Daoy (cell line): ENCODE measurements at places on chromosomes 7 and 10. TPM values are rescaled to one million over a fixed set of nuclear protein-coding genes. Genes with fewer than 3 reads are reported as not detected.

- DNase-seq, result no peak
These were observed 6.0 kb upstream of the ZDHHC4 start for GRCh38 chr7:6571160-6571779.

The TES gene
- 7.6 and 18.5 TPM in 2 replicates for total RNA-seq

DNA sequence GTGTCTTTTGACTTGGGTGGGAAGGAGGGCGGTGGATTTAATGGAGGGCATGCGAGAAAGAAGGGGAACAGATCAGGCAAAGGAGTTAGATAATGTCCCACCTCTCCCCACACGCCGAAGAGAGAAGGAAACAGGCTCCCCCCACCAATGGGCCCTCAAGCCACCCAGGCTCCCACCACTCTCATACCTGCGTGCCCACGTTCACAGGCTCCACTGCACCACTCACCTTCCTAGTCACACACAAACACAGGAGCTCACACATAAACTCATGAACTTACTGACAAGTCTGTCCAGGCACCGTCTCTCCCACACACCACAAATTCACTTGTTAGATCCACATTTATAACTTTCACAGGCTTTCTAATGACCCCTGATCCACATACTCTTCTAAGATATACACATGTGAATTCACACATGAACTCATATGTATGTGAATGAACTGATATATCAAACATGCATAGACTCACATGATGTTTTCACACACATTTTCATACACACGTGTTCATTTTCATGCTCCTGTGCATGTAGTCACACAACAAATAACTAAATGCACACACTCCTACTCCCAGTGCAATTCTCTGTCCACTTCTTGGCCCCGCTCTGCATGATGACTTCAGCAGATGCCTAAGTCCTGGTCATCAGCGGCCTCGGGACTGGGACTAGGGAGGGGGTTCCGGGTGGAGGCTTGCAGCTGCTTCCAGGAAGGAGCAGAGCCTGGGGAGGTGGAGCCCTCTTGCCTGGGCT lies 1.5 kb downstream of the LZTS2 start:
- DNase-seq, result peak; percentile 61

GRCh38 chr10:129743738-129744133 lies 220.3 kb downstream of the EBF3 start:
- no peak for DNase-seq

GRCh38 chr7:108660465-108660864 lies 90.8 kb downstream of the DNAJB9 start:
- no peak for DNase-seq

DNA sequence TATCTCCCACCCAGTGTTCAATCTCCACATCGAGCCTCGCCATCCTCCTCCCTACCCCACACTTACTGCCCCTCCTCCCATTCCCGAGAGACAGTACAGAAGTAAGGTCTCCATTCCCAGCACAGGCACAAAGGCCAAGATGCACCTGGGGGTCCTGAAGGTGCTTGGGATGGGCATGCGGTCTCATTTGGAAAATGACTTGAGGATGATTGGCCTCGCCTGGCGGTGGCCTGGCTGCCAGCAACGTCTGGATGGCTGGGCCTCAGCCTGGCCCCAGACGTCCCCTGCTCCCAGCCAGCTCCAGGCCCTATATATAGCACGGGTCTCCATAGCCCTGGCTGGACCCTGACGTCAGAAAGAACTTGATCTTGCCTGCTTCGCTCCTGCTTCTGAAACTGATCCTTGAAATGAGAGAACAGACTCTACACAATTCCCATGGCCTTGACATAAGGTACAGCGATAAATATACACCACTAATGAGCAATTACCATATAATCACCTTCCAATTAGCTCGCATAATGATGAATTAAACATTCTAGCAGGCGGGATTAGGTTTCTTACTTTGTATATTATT lies 11.8 kb downstream of the EMX2 start:
- no peak for DNase-seq

DNA sequence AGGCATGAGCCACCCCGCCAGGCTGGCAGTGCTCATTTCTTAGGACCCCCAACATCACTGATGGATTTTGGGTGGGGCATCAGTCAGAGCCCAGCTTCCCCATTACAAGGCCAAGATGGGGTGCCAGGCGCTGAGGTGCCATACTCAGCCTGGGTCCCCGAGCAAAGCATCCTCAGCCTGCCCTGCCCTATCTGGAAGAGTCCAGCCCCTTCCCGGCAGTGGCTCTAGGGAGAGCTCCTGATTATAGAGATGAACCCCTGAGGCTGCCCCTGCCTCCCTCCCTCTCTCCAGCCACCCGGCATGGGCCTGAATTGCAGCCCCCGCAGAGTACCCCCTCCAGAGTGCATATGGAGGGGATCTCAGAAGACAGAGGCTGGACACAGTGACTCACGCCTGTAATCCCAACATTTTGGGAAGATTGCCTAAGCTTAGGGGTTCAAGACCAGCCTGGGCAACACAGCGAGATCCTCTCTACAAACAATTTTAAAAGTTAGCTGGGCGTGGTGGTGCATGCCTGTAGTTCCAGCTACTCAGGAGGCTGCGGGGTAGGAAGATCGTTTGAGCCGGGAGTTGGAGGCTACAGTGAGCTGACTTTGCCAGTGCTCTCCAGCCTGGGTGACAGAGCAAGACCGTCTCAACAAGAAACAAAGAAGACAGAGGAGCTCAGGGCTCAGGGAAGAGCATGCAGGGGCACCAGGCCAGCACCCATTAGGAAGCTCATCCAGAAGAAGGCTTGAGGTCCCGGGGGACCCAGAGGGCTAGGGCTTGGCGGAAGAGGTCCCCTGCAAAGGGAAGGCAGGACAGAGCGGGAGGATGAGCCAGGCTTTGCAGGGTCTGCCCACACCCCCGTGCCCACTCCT lies 13.3 kb downstream of the LAT2 start:
- DNase-seq, result no peak

The IGF2BP3 gene
- 277 and 349 TPM in 2 replicates for total RNA-seq

The VAX1 gene
- total RNA-seq, result 1.0 and 2.3 TPM in 2 replicates

- DNase-seq, result no peak
These were observed 13.1 kb downstream of the PLAU start for GRCh38 chr10:73923935-73924598.

The DGKB gene
- 0.11 TPM in 1 of 2 replicates, not detected in the other for total RNA-seq

DNA sequence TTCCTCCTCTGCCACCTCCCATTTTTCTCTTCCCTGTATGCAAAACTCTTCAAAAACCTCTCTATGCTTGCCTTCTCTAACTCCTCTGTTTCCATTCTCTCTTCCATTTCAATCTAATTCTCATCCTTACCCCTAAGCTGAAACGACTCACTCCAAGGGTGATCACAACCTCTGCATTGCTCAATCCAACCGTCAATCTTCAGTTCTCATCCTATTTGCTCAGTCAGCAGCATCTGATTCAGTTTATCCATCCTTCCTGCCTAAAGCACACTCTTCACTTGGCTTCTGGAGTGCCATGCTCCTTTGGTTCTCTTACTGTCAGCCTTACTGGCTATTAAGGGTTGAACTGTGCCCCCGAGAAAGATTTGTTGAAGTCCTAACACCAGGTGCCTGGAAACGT lies 163.5 kb upstream of the NEBL start:
- no peak for DNase-seq

- DNase-seq, result no peak
These were observed 254.8 kb upstream of the PITRM1 start for GRCh38 chr10:3427347-3427746.

DNA sequence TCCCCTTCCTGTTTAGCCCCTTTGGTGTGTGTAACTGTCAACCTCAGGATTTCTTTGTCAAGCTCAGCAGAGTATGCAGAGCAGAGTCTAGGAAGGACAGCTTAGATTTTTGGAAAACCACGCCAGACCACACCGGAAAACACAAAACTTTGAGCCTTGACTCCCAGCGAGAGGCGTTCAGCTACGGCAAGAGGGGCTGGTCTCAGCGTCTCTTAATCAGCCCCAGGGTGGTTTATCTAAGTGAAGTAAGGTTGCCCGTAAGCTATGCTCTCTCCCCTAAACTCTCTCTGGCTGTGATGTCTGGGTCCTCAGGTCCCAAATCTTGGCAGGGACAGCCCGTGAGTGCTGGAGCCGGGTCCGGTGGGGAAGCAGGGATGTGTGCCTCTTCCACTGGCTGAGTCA lies 230.9 kb downstream of the KLF6 start:
- no peak for DNase-seq

GRCh38 chr10:45514291-45515270 lies 140.6 kb downstream of the ALOX5 start:
- no peak for DNase-seq

The C10orf105 gene
- total RNA-seq, result not detected in 2 replicates

- DNase-seq, result no peak
These were observed 173.7 kb upstream of the KAT6B start for GRCh38 chr10:74652664-74653063.

The AZGP1 gene
- total RNA-seq, result 0.29 and 0.74 TPM in 2 replicates

DNA sequence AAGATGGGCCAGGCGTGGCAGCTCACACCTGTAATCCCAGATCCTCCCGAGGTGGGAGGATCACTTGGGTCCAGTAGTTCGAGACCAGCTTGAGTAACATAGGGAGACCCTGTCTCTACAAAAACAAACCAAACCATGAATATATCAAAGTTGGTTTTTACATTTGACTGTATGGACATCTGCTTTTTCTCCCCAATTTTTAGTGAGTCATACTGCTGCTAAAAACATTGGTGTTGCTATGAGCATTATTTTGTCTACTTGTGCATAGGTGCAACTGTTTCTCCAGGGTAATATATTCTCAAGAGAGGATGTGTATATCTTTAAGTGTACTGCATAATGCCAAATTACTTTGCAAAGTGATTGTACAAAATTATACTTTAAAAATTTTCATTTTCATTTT lies 769 bp upstream of the TMEM248 start:
- DNase-seq, result no peak

The NPS gene
- not detected in 2 replicates for total RNA-seq

- peak; percentile 41 for DNase-seq
These were observed 78.4 kb downstream of the CUL2 start for GRCh38 chr10:35011771-35012191.

DNA sequence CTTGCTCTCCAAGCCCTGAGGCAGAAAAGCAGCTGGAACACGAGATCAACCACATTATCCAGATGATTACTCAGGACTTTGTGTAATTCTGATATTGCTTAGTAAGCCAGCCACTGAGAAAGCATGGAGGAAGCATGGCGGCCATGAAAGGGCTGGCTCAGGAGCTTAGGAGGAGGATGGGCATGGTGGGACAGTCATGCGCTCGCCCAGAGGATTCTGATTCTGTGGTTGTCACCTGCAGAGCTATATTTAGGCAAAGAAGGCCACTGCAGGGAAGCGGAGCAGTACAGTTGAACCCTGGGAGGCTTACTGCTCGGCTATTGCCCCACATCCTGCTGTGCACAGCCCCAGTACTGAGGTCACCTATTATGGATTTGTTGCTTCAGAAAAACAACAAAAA lies 128.8 kb upstream of the DNAJB12 start:
- DNase-seq, result no peak

DNA sequence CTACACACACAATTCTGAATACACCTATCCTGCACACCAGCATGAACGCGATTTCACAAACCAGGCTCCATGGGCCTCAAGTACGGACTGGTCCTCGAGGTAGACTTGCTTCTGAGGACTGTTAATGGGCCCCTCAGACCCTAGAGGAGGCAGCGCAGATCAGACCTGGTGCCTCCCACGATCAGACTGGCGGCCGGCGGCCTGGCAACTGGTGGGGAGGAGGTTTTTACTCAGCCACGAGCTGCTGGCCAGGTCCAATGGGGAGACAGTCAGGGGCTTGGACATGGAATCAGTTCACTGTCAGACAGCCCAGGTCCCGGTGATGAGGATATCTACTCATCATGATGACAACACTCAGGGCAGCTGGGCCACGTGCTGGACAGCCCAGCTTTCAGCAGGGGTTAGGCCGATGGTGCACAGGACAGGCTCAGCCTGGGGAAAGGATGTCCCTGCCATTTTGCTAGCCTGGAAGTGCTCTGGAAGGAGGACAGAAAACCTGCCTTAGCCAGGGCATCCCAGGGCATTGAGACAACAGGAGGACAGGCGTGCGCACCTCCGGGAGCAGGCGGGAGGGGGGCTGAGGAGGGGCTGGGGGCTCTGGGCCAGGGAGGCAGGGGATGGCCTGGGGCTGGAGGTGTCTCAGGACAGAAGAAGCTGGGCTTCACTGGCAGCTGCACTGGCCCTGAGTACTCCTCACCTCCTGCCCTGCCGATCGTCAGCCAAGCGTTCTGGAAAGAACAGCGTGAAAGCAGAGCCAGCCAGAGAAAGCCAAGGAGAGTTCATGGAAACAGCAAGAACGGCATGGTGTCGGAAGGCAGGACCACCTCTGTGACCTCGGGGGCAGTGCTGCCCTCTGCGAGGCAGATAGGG lies 48.0 kb upstream of the RASGEF1A start:
- no peak for DNase-seq

The ERLIN1 gene
- total RNA-seq, result 24.5 and 28.5 TPM in 2 replicates

DNA sequence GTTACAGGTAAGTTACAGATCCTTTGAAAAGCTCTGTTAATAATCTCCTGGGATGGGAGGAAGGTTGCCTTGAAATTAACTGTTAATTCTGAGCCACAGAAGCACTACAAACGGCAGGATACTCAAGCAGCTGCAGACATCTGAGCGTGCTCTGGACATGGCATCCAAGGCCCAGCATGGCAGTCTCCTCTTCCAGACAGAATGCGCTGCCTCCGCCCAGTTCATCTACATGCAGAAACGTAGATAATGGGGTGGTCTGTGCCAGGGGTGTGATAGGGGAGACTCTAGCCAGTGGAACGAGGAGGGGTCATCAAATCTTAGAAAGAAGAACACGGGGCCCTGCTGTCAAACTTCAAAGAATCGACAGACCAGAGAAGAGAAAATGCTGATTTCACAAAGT lies 13.8 kb downstream of the VIPR2 start:
- DNase-seq, result no peak

DNA sequence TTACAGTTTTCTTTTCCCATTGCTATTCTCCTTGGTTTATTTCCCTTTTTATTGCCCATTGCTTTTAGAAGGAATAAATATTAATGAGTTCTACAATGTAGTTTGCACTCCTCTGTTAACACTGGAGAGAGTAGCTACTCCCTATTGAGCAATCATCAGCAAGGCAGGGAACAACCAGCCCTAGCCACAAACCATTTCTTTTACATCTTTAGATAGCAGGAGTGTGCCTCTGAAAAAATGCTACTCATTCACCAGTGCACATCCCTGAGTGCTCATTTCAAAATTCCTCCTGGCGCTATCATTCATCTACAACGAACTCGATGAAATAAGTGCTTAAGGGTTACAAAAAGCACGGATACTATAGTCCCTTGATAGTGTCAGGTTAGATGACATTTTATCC lies 252.9 kb downstream of the THSD7A start:
- DNase-seq, result no peak

DNA sequence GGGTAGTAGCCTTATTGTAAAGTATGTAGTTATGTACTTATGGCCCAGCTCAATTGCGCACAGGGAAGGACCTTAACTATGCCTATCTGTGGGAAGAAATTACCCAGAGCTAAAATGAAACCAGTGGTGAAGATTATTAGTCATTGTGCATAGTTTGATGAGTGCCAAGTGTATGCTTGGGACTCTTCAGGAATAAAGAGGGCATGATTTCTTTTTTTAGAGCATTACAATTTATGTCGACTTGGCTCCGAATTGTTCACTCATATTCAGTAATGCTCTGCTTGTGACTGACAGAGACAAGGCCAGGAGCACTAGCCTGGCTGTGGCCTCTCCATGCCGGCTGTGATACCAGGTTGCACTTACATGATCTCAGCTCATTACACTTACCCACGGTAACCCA lies 269.5 kb downstream of the TRIL start:
- peak; percentile 88 for DNase-seq

The CPA1 gene
- not detected in 2 replicates for total RNA-seq
